ENCODE measurements at places on chromosomes 1 and 21.

DNA sequence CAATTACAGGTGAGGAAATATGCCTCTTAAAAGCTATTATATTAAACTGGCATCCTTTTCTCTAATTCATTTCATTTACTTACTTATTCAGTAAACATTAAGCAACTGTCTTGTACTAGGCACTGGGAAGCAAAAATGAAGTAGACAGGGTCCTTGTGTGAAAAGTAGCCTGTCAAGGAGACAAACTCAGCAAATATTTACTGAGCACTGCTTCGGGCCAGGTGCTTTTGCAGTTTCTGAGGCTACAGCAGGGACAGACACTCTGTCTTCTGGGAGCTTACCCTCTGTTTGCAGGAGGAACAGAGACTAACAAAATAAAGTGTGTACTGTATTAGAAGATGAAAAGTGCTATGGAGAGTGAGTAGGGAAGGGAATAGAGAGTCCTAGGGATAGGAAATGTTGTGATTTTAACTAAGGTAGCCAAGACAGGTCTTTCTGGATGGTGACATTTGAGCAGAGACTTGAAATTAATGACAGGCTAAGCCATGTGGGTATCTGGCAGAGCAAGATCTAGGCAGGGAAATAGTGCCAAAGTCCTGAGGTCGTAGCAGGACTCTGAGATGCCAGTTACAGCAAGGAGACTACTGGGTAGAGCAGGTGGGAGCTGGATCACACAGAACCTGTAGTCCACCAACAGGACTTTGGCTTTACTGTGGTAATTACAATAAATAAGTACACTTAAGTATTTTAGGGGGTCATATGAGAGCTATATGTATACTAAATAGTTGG, 133.0 kb downstream of the ITSN1 start:
- DNase-seq: no peak

DNA sequence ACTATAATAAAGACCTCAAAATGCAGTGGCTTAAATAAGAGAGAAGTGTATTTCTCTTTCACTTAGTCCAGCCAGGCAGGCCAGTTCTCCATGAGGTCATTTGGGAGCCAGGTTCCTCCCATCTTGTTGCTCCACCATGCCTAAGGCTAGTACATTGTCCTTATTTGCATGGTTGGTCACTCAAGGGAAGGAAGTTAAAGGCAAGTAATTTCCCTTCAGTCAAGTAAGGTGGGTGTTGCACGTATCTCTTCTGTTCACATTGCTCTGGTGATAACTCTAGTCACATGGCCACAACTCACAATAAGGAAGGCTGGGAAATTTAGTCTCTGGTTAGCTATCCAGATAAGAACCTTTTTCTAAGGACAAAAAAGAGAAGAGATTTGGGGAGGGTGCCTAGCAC, 27.2 kb upstream of the TADA1 start:
- DNase-seq: no peak

DNA sequence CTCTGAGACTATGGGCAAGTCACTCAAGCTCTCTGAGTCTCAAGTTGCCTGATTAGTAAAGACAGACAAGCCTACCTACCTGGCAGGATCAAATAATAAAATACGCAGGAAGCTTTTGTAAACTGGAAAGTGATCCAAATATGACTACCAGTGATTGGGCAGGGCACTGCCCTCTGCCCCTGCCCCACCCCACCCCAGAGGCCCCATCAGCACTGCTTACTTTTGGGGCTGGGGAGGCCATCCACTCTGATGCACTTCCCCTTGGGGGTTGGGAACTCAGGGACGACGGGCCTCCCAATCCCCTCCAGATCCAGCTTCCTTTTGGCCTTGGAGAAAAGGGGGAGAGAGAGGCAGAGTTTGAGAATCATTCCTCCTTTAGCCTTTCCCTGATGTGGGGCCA, 6.9 kb downstream of the E2F2 start:
- no peak for DNase-seq

DNA sequence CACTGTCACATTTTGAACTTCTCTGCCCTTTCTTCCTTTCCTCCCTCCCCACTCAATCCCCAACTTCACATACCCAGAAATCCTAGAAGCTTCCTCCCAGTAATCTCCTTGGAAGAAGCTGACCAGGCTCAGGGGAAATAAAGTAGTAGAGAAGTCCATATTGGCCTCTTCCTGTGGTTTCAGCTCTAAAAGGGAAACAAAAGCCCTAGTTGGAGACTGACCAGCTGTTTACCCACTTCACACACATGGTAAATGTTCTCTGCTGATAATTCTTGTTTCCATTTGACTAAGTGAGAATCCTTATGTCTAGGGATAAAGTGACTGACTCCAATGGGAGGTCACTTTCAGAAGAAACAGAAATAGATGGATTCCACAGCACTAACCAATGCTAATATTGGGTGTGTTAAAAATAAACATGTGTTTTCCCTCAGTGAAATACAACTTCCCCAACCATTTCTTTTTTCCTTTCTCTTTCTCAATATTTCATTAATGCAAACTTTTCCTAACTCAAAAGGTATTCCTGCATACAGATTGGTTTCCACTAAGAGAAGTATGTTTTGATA, 178.9 kb upstream of the DPT start:
- no peak for DNase-seq

DNA sequence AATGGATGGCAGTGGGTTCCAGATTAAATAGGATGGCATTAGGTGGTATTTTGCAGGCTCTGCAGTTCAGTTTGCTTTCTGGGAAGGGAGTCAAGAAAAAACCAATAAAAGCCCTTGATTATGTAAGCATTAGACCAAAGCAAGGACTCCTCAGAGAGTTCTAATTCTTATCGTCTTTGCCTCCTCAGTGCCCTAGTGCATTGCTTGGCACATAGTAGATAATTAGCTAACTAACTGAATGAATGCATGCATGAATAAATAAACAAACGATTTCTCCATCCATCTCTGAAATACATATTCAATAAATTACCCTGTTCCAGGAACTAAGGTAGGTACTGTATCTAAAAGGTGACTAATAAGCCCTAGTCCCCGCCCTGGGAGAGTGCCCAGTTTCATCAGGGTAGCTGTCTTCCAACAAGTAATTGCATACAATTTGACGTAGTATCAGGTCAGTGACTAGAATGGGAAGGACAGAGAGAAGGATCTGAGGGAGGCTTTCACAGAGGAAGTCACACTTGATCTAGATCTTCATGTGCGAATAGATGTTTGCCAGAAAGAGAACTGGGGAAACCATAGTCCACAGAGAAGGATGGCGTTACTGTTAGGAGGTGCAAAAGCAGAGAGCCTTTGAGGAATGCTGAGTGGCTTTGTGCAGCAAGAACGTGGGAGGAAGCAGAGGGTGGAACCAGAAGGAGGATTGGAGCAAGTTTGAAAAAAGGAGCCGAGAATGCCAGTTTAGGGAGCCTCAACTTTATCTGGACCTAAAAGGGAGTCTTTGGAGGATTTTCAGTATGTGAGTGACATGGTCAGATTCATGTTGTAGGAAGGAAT, 111.4 kb downstream of the TBX19 start:
- no peak for DNase-seq

- no peak for DNase-seq
Measured at GRCh38 chr1:198500096-198500495, 40.4 kb downstream of the ATP6V1G3 start.

- no peak for DNase-seq
Measured at GRCh38 chr1:225945564-225945963, 4.5 kb upstream of the LEFTY2 start.

- DNase-seq: no peak
Measured at GRCh38 chr1:201420608-201421002, 925 bp downstream of the TNNI1 start.

GRCh38 chr1:87638636-87639035, 310.0 kb downstream of the LMO4 start:
- no peak for DNase-seq

DNA sequence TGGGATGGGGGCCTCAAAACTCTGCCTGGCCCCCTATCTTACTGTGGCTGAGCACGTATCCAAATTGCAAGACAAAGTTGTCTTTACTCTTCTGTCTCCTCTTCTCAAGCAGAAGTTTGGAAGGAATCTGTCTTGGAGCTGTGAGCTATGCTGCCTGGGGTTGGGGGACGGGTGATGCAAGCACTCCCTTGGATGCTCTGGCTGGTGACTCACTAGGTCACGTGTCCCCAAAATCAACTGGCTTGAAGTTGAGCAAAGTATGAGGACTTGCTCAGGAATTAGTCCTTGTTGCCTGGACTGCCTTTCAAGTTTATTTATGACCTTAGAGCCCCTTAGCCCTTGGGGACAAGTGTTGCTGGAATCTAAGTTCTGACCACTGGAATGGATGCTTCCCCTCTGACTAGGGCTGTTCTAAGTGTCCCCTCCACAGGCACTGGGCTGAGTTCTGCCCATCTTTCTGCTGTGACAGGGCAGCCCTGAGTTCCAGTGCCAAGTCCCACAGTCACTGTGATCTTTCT, 269.5 kb downstream of the HHAT start:
- no peak for DNase-seq

GRCh38 chr1:156887317-156887716, 6.2 kb upstream of the PEAR1 start:
- no peak for DNase-seq

DNA sequence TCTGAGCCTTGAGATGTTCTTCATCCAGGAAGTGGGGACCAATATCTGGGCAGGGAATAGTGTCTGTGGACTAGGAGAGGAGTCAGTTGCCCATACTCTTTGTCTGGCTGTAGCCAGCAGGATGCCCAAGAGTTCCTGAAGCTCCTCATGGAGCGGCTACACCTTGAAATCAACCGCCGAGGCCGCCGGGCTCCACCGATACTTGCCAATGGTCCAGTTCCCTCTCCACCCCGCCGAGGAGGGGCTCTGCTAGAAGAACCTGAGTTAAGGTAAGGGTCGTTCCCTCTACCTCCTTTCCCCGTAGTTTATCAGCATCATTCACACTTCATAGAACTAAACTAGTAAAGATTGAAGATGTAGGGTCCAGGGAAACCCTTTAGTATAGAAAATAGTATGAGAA, 3.4 kb upstream of the PPOX start:
- no peak for DNase-seq

DNA sequence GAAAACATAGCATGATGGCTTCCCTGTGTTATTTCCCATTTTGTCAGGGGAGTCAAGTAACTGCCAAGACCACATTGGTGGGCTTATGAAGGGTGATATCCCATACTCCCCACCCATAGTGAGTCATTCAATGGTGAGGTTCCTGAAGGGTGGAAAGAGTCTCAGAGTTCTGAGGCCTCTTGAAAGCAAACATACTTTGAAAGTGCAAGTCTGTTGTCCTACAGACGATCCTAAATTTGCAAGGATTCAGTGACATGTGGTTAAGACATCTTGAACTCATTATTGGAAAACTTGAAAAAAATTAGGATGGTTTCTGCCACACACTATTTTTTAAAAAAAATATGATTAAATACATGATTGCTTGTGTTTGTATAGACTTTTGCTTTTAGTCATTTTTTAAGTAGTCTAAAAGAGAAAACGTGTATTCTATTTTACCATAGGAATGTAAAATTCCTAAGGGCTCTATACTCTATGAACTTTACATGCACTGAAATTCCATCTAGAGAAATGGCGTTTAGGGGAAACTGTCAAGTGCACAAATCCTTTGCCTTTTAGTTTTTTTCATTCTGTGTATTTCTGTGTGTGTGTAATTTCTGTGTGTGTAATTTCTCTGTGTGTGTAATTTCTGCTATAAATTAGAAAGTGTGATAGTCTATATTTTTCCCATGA, 225.5 kb upstream of the ADAMTS5 start:
- no peak for DNase-seq

DNA sequence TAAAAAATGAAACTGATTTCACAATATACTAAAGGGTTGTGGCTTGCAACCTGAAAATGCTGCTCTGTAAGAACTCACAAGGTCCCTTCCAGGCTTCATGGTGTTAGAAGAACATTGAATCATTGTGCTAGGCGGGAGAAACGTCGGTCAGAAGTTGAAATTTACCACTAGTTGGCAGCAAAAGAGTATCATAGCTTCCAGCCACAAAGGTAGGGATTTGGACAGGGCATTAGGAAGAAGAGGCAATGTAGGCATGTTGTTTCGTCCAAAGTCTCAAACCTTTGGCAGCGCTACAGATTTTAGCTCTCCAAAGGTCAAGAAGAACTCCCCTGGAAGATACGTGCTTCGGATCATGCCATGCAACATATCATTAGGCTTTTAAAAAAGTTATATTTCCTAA, 62.5 kb upstream of the ZP4 start:
- no peak for DNase-seq

DNA sequence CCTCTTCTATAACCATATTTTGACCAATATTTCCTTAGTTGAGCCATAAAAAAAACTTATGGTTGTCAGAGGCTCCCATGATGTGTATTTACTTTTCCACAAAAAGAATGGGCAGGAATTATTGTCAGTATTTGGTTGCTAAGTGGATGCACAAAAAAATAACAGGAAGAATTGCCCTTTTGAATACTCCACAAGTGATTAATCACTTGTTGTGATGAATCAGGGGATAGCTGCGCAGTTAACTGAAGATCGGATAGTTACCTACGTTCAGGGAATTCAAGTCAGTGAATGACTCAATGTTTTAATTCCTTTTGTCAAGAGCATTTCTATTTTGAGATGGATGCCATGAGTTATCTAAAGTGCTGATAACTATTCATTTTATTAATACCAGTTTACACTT, 785.2 kb upstream of the B3GALT2 start:
- no peak for DNase-seq

- DNase-seq: no peak
Measured at GRCh38 chr1:72366466-72366865, 84.1 kb upstream of the NEGR1 start.

DNA sequence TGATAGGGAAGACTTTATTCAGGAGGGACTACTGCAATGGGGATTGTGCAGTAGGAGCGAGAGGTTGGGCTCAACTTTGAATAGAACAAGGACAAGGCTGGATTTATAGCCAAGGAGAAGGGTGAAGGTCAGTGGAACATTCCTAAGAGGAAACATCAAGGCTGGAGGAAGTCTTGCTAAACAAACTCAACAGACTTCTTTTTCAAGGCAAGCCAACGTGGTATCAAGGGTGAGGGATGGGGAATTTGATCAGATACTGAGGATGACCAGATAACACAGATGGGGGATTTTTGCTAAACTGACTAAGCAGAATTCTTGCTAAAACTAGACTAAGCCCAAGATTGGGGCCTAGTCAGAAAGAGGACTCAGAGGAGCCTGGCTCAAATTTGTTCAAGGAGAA, 107.3 kb downstream of the DUSP10 start:
- no peak for DNase-seq

GRCh38 chr1:211811126-211811525, 19.4 kb downstream of the LPGAT1 start:
- DNase-seq: no peak

GRCh38 chr1:219492717-219493116, 120.2 kb downstream of the ZC3H11B start:
- no peak for DNase-seq

GRCh38 chr1:63569640-63570316, 23.4 kb upstream of the PGM1 start:
- DNase-seq: no peak

DNA sequence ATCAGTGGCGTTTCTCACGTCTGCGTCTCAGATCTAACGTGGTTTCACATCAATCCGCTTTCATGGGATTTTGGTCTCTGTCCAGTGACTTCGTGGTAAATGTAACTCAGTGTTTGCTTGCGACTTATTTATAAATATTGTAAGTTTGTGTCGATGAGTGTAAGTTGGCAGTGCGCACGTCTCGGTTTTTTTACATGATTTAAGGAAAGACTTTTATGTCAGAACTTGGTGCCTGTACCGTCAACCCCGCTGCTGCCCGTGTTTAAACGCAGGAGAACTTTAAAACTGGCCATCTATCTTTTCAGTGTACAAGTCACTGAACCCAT, 1.5 kb downstream of the B3GALT6 start:
- DNase-seq: no peak
